ENCODE measurements at places on chromosomes 5 and 9.

DNA sequence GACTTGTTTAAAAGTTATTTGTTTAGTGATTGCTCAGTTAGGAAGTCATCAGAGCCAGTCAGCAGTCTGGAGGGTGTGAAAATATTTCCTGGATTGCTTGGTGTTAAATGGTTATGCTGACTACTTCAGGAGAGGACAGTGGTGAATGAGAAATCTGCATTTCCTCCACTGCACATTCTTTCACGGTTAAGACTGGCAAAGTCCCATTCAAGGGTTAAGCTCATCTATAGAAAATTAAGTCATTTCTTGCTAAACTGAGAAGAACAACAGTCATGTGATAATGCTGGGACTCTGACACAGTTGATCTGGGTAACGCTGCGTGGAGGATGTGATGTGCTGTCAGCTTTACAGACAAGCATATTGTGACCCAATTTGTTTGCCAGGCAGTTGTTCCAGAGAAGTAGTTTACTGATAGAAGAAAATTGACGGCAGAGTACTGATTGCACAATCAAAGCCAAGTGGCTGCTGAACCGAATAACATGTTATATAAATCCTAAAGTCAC lies 80.4 kb downstream of the GRAMD2B start:
- DNase-seq: no peak

DNA sequence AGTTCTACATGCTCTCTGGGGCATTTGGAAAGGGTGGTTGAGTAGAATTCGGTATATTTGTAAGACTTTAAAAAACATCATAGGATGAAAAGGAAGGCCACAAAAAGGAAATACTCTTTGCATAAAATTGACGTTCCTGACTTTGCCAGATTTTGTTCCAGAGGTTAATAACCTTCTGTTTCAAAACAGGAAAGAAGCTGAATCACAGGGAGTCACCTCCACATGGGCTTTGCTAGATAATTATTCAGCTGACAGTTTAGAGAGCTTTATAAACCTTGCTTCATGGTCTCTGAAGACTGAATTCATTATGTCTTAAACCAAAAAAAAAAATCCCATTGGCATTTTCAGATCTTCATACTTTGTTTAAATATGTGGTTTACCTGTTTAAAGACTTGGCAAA lies 203.7 kb downstream of the SEMA6A start:
- DNase-seq: no peak

DNA sequence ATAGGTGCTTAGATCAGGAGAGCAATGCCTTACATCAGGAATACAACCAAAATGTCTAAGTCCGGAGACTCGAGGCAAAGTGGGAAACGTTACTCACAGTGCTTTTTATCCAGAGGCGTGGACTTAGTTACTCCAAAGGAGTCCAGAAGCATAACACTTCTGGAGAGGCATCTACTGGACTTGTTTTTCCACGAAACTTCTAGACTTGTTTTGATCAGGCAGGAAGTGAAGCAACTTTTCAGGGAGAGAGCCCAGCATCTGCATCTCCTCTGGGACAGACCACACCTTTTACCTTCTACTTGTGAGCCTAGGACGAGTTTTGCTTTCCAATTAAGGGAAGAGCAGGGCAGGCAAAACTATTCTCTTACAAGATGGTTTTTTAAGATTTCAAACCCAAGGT lies 1.2 kb upstream of the TJP2 start:
- no peak for DNase-seq

DNA sequence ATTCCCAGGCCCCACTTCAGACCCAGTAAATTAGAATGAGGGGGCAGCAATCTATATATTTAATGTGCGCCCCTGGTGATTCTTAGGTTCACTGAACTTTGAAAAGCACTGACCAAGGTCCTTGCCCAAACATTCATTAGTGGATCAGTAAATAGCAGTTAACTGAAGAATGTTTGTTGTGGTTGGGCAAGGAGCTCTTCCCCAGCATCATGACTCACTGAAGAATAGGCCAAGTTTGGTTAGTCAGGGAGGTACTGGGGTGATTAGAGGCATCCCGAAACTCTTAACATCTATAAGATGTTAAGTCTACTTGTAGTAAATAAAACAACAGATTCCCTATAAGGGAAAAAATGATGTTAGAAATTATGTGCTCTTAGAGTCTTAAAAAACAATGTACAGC lies 833 bp upstream of the MROH2B start:
- peak; percentile 27 for DNase-seq

- DNase-seq: no peak
Observed at GRCh38 chr9:98924946-98925820, 18.5 kb upstream of the COL15A1 start.

DNA sequence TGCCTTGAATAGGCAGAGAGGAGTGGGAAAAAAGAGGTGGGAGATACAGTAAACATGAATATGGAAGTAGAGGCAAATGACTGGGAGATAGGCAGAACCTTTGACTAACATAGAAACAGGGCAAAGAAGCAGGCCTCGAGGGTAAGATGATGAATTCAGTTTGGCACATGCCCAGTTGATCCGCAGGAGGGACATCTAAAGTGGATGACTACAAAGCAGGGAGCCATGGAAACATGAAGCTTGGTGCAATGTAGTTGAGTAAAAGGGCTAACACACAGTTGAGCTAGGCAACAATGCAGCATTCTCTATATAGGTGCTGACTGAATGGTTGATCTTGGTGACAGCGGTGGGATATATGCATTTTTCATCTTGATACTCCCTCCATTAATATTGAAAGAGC lies 253.8 kb downstream of the DMRT2 start:
- no peak for DNase-seq

GRCh38 chr9:96883922-96884321 lies 29.6 kb upstream of the ZNF782 start:
- no peak for DNase-seq

Measured in epithelial cell of prostate (primary cell).